Fibroblast of gingiva (primary cell): ENCODE measurements at places on chromosomes 7 and 10.

GRCh38 chr7:76509931-76510877 is at the start of gene UPK3B:
UPK3B (plus strand) TSS chr7:76510552; CDS start chr7:76510653, 101 bp downstream.
- DNase-seq, result no peak

- DNase-seq, result no peak
Observed at GRCh38 chr7:43211286-43211685, 98.8 kb downstream of the HECW1 start.

DNA sequence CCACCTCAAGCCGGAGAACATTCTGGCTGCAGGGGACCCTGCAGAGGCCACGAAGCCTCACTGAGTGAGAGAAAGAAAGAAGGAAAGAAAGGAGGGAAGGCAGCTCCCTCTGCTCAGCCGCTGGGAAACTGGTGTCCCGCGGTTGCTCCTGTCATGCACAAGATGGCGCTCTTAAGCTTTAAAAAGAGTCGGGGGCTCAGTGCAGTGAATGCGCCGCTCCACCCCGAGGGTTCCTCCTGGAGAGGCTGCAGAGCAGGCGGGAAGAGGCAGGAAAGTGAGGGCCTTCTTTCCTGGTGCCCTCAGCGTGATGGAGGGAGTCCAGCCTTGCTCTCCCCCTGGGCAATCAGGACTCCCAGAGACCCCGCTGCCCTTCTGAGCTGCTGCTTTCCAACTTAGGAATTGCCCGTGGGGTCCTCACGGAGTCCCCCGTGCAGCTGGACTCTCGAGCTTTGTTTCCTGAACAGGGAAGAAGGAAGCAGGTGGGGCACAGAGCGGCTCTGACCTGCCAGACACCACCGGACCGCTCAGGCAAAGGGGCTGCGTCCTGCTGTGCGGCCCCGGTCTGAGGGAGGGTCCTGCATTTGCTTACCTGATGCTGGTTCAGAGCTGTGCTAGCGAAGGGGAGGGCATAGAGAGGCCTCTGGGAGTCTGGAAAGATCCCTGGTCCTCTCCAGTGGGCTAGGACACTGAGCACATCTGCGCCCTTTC is 141.9 kb upstream of the MKI67 start:
- DNase-seq, result no peak

- no peak for DNase-seq
Observed at GRCh38 chr10:22016046-22016705, 12.6 kb upstream of the DNAJC1 start.

DNA sequence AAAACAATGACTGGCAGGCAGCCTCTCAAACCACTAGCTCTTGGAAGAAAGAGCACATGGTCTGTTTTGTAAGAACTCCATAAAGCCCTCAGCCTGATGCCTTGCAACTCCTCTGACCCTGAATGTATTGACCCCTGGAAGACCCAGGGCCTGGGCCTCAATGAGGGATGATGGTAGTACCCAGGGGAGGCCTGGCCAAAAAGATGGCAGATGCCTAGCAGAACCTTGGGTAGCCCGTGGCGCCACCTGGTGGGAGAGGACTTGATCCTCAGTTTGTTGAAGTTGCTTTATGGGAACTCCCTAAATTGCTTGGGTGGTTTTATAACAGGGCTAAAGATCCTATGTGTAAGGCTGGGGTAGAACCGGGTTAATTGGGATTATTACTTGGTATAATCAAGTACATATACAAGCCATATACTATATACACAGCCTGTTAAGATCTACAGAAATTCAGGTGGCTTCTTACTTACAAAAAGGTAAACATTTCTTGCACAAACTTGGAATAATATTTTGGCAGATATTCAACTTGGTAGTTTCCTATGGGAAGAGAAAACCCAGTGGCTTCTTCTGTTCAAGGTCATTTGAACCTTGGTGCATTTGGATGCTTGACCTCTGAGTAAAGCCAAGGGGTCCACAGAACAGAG is 95.8 kb upstream of the CACUL1 start:
- DNase-seq, result peak; percentile 42

- DNase-seq, result peak; percentile 84
Observed at GRCh38 chr10:91709394-91709798, 76.5 kb upstream of the PPP1R3C start.

DNA sequence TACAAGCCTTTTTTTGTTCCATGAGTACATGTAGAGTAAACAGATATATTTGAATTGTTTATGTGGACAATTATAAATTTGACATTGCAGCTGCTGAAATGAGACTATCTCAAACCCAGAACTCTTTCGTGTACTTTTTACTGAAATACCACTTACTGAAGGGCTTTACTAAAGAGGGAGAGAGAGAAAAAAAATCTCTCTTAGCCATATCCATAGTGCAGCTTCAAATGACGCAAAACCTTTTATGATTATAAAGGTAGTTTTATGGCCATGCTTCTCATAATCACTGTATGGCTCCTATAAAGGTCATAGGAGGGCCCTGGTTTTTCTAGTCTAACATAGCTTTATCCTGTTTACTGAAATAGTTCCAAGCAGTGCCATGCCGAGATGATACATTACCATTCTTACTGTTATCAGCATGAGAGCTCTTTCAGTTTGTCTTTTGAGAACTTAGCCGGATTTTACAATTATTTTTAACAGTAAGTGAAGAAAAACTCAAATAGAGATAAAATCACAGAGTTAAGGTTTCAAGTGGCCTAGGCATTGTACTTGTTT is 35.1 kb downstream of the KCND2 start:
- DNase-seq, result no peak

DNA sequence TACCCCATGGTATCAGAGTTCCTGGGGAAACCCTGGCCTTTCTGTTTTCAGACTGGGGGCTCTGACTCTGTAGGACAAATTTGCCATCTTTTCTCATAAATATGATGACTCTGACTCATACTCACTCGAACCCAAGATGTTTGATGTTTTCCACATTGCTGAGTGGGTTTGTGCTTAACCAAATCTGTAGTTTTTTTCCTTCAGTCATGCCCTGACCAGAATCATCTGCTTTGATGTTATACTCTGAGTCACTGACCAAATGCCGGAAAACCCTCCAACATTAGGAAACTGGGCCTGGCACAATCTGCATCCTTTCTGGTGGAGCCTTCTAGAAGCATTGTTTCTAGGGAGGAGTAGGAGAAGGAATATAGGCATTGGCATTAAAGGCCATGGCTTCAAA is 118.7 kb downstream of the C10orf105 start:
- DNase-seq, result peak; percentile 85

GRCh38 chr10:79411546-79412495 is 33.6 kb downstream of the ZCCHC24 start:
- DNase-seq, result no peak

DNA sequence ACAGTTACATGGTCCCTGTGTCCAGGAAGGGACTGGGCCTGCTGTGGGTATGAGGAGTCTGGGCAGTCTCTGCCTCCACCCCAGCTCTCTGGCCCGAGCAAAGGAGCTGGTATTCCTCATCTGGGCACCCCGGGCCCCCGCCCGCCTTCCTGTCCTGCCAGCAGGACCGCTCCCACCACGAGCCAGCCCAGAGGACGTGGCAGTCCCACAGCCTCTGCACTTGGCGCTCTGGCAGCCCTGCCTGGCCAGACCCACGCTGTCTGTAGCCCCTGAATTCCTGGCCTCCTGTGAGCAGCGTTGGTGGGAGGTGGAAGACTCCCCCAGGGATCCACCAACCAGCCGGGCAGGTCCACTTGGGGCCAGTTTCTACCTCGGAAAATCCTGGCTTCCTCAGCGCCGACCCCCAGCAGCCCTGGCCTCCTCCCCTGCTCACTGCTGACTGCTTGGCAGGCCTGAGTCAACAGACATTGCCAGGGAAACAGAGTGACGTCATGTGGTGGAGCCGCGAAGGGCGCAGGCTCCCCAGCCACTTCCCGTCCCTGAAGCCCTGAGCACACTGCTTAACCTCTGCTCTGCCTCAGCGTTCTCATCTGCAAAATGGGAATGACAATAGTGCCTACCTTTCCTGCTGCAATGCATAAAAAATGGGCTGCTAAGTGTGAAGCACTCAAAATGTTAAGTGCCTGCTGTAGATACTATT is 21.6 kb upstream of the LIMK1 start:
- peak; percentile 97 for DNase-seq

DNA sequence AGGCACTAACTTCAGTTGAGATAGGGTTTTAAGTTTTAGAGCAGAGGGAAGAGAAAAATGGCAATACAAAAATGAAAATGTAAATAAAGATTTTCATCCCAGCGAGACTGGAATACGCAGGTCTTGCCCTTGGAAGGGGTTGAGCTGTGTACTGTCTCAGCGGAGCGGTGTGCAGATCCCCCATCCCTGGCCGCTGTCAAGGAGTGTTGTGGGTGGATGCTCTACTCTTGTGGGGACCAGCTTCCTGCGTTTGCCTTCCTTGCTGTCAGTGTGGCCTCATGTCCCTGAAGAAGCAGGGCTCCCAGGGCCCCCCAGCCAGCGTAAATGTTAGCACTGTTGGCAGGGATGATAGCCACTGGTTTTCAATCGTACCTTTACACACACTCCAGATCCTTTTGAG is 249.7 kb upstream of the PITRM1 start:
- DNase-seq, result no peak

- DNase-seq, result no peak
Observed at GRCh38 chr7:148721390-148721789, 22.7 kb downstream of the CUL1 start.

DNA sequence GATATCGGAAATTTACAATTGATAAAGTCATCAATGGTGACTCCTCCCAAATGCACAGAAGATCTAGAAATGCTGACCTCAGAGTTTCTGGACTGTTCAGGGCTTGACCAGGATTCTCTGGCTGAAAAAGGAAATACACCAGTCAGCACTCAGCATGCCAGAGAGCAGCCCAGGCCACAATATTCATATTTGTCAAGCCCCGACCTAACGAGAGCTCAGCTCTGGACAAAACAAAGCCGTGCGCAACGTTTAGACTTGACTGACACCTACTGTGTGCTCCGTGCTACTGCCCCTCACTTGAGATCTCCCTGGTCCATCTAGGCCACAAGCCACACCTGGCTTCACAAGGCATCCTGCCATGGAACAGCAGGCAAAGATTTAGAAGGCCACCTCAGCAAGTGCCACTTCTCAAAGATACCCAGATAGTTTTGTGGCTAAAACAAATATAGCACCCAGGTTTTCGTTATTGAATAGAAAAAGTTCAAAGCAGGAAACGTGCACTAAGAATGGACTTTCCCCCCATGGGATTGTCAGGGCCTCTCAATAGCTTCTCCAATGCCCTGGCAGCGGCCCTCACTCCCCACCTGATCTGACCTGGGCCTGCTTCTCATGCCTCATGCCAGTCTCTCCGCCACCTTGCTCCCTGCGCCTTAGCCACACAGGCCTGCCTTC is 218.3 kb downstream of the FAM107B start:
- DNase-seq, result no peak

- no peak for DNase-seq
Observed at GRCh38 chr7:27145914-27146412, 1.6 kb downstream of the HOXA6 start.

DNA sequence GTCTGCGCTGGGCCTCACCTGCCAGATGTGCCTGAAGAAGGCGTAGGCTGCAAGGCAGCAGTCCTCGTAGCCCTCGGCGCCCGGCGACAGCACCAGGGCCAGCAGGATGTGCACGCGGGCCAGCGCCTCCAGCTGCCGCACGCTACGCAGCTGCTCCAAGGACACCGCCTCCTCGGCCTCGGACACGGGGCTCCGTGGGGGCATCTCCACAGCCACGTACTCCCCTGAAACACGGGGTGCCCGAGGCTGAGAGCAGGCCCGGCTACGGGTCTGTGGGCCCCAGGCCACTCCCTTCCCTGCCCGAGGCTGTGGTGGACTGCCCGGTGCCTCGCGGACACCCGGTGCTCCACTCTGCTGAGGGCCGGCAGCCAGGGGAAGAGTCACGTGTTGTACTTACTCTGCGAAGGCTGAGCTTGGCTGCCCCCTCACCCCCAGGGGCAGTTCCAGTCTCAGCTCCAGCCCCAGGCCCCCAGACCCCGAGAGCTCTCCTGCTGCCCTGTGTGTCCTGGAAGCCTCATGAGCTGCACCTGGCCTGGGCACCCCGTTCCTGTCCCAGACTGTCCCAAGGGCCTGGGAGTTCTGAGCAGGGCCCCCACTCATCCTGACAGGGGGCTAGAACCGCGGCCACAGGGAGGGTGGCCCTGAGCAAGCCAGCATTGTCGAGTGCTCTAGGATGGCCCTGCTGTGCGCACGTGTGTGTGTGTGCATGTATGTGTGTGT is 62.8 kb downstream of the CFAP46 start:
- DNase-seq, result no peak

GRCh38 chr7:114417290-114417689 is 2.7 kb downstream of the FOXP2 start:
- DNase-seq, result no peak

DNA sequence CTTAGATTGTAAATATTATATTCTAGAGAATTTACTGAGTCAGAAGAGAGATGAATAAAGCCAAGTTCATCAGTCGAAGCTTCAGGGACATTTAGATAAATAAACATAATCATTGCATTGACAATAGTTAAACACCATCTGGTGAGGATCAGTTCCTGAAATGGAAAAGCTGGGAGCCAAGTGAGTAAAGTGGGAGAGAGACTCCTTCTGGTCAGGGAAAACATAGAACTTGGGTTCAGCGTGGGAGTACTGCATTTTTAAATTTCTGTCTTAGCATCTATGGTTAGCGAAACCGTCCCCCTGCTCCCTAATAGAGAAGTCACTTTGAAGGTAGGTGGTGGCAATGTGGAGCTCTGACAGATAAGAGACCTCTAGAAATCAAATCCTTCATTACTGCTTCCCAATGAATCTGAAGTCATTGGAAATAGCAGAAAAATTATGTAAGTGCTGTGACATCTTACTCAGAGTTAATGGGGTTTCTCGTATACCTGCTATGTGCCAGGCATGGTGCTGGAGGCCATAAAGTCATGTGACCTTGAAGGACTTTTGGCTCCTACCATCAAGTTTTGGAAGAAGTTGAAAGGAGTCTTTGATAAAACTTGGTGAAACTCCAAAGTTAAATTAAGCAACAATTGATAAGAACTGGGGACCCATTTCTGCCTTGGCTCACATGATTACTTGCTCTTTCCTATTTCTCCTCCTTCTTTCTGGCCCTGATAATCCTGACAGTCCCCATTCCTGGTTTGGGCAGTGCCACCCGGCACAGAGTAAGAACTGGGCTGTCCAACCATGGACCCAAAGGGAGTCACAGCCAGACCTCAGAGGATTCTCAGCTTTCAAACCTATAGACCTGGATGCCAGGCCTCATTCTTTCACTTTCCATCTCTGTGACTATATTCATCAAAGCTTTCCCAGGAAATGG is 211.2 kb downstream of the C7orf25 start:
- peak; percentile 67 for DNase-seq

DNA sequence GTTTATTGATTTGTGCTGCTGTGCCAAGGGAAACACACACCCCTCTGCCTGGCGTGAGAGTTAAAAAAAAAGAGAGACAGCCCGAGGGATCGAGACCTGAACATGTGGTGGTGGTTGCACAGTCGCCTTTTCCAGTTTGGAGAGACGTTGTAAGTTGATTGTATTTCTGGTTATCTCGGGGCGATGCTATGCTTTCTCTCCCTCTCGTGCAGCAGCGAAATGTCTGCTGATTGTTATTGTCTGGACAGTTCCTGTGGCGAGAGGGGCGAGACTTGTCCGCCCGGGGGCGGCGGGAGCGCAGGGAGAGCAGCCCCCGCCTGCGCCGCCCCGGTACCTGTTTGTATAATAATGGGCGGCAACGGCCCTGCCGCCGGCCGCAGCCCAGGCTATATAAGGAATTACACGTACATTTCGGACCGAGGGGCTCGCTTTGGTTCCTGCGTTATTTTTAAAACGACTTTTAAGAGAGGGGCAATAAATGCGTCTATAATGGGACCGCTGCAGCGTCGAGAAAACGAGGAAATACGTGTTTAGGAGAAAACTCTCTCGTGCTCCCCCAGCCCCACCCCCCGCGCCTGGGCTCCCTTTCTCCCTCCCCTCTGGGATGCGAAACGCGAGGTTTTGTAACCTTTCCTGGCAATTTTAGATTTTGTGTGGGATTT is 1.7 kb downstream of the ZEB1 start:
- peak; percentile 56 for DNase-seq
